ENCODE measurements at places on chromosomes 4 and X.

DNA sequence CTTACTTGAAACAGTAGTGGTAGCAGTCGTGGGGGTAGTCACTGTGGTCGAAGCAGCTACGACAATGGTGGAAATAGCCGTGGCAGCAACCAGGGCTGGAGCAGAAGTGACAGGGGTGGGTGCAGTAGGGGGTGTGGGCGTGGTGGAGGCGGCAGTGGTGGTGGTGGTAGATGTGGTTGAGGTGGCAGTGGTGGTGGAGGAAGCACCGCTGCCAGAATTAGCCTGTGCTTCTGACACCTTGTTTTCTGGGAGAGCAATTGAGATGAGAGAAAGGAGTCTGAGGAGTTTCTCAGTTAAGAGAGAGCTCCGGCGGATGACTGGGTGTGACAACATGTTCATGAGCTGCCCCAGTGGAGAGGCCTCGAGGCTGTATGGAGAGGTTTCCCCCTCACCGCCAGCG lies 113.5 kb upstream of the HSD17B10 start:
- no peak for DNase-seq

- no peak for DNase-seq
Measured at GRCh38 chr4:24599275-24599674, 14.9 kb upstream of the DHX15 start.

- peak; percentile 17 for DNase-seq
Measured at GRCh38 chr4:128287141-128287870, at the start of gene PGRMC2. PGRMC2 (minus strand) TSS chr4:128287813; CDS start chr4:128287790, 23 bp downstream.

DNA sequence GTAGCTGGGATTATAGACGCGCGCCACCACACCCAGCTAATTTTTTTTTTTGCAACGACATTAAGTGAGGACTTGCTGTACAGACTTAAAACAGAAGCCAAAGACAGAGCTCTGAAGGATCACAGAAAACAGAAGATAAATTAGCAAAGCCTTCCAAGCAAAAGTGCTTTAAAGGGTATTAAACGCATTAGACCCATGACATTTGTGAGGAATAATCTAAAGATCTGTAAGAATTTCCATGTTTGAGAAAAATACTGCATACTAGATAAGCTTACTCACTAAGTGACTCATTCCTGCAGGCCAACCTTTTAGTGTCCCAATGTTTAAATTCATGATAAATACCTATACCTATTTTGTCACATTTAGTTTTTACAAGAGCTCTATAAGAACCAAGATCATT lies 27.4 kb downstream of the SMARCA1 start:
- DNase-seq: peak; percentile 28

DNA sequence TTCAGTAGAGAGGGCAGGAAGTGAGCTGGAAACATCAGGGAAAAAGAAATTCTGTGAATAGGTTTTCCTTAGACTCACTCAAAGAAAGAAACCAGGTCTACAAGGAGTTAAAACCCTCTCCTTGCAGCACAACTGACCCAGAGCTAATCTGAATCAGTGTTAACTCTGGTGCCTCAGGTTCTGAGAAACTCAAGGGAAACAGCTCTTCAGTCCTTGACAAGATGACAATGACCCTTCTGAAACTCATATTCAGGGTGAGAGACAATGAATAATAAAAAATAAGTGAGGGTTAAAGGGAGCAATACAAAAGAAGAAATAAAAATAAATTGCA lies 903.6 kb downstream of the STPG2 start:
- no peak for DNase-seq

DNA sequence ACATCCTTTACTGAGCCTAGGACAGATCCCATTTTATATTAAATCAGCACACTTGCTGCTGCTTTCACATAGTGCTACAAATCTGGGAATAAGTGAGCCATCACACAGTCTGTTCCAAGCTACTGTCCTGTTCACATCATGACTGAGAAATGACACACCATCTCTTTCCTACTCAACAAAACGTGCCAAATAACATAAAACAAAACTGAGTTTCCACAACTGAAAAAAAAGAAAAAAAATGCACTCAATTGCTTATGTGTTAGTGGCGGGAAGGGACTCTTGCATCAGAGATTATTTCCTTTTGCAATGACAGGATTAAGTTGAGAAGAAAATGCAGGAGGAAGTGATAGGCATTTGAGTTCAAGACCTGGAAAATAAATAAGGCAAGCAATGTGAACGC lies 109.0 kb downstream of the SHROOM4 start:
- DNase-seq: no peak

GRCh38 chrX:21975812-21976211 lies 35.3 kb downstream of the SMS start:
- DNase-seq: peak; percentile 74

- DNase-seq: no peak
Measured at GRCh38 chr4:38060829-38061431, 100.7 kb downstream of the PTTG2 start.

DNA sequence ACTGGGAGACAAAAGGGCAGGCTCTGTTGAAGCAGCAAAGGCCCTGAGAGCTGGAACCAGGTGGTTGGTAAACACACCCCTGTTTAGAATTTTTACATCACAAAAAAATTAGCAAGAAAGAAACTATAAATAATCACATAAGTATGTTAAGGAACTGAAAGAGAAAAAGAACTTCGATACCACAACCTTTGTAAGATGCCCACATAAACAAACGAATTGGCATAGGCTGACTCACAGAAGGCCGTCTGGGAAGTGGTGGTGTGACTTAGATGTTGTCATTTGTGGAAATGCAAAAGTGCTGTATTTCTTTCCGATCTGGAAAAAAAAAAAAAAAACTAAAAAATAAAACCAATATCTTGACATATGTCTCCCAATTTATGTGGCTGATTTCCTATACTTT lies 235.1 kb downstream of the USP46 start:
- DNase-seq: no peak

- DNase-seq: no peak
Measured at GRCh38 chr4:127623797-127624083, 9.0 kb upstream of the INTU start.

GRCh38 chrX:11447418-11447817 lies 154.2 kb downstream of the AMELX start:
- DNase-seq: no peak

- no peak for DNase-seq
Measured at GRCh38 chr4:166146806-166147540, 273.9 kb downstream of the TLL1 start.

GRCh38 chr4:179415847-179416223 lies 1973.6 kb upstream of the AGA start:
- DNase-seq: no peak

DNA sequence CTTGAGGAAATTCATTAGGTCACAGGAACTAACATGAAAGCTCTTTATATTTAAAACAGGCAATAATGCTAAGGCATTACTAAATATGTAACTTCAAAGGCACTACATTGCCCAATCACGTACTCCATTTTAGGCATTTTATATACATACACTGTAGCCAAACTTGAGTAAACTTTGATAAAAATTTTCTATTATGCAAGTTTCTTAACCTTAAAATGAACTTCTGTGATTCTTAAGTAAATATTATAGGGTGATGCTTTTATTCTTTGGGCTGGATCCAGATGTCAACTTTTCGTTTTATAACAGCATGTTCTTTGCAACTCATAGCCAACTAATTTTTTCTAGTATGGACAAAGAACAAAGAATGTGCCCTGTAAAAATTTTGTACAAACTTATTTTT lies 28.3 kb upstream of the MAP9 start:
- no peak for DNase-seq

GRCh38 chr4:5755161-5755560 lies 44.2 kb downstream of the EVC start:
- no peak for DNase-seq

DNA sequence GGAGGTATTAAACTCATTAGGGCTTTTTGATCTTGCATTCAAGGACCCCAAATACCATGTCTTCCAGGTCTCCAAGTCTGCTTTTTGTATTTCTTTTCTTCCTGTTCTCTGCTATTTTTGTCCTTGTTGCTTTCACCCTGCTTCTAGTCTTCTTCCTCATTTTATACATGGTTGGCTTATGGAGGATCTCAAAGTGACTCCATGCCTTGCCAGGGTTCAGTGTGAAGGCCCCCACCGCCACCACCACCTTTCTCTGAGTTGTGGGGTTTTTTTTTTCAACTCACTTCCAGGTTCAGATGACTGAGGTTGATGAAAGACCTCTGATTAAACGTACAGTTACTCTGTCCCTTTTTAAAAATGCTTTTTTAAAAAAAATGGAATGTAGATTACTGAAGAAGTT lies 96.3 kb downstream of the MAML3 start:
- no peak for DNase-seq

DNA sequence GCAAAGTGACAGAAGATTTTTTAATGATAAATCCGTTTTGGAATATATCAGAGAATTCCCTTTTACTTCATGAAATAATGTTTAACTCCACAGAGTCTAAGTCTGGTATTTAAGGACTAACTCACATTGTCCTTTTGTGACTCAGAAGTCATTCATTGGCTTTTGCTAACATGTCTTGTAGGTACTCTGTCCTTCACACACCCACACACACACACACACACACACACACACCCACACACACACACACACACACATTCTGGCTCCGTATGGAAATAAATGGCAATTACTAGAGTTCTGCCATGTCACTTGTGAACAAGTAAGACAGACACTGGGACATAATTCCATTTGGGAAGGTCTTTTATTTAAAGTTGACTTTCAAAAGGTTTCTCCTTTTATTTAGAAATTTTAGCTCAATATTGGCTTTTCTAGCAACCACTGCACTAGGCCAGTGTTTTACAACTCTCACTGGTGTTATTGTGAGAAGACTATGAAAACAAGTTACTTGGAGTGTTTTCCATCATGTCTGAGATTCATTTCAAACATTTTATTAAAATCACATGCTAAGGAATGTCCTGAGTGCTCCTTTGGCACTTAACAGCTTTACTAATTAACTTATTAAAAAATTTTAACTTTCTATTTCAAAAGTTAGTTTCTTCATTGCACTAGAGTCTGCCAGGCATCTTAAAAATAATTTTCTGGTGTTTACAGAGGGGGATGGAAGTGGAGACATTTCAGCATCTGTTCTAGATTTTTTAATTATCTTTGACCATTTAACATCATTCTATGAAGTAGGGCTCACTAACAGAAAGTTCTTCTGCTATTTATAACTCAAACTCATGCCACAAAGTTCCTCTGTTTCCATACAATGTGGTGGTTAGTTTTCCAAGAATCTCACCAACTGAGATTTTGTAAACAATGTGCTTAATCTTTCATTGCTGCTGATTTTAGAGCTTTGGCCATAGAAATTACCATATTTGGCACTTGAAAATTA lies 240.3 kb upstream of the GPC4 start:
- no peak for DNase-seq

DNA sequence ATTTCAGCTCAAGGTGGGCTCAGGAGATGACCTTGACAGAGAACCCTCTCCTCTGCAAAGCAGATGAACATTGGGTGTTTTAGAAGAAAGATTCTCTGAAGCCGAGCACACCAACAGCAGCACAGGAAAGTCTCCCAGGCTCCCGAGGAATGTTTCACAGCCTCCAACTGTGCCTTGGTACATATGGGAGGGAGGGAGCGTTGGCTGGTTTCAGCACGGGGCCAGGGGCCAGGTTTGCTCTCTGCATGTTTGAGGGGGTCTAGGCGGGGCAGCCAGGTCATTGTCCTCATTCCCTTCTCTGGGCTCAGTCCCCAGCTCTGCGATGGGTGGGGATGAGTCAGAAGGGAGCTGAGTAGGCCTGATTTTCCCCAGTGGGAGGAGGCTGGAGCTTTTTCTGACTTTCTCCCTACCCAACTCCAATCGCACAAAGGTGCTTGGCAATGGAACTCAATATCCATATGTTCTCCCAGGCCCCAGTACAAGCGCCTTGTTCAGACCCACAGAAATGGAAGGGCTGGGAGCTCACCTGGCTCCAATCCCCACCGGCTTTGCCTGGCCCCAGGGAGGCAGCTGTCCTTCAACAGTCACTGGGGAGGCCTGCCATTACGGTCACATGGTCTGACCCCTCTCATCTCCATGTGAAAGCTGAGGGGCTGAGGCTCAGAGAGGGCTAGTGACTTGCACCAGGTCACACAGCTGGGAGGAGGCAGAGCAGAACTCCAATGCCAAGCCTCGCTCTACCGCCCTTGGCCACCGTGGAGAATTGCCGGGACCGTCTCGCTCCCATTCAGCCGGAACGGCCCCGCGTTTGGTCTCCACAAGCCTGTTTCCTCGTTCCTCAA lies 108.4 kb upstream of the AFAP1 start:
- DNase-seq: no peak

GRCh38 chr4:76292730-76293129 lies 13.8 kb upstream of the STBD1 start:
- no peak for DNase-seq

DNA sequence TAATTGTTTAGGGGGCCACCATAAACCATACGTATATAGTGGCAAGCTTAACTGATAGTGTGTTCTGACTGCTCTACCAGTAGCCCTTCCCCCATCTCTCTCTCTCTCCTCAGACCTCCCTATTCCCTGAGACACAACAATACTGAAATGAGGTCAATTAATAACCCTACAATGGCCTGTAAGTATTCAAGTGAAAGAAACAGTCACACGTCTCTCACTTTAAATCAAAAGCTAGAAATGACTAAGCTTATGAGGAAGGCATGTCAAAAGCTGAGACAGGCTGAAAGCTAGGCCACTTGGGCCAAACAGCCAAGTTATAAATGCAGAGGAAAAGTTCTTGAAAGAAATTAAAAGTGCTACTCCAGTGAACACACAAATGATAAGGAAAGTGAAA lies 78.0 kb downstream of the PRDM5 start:
- no peak for DNase-seq

DNA sequence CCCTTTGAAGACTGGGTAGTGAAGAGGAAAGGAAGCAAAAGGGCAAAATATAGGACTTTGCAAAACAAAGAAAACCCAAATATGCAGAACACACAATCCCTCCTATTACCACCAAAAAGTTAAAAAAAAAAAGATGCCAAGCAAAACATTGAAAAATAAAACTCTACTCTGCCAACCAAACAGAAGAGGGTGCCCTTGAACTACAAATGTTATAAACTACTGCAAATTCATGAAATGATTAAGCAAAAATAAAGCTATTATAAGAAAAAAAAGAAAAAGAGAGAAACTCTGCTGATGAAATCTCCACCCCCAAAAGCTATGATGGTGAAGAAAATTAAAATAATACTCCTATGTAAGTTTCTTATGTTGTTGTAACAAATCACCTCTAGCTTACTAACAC lies 168.5 kb upstream of the STK26 start:
- DNase-seq: no peak

GRCh38 chr4:69731847-69732246 lies 28.6 kb downstream of the SULT1B1 start:
- no peak for DNase-seq

GRCh38 chrX:118726887-118727685 lies at the start of gene IL13RA1:
IL13RA1 (plus strand) TSS chrX:118727606; CDS start chrX:118727639, 33 bp downstream.
- peak; percentile 62 for DNase-seq

DNA sequence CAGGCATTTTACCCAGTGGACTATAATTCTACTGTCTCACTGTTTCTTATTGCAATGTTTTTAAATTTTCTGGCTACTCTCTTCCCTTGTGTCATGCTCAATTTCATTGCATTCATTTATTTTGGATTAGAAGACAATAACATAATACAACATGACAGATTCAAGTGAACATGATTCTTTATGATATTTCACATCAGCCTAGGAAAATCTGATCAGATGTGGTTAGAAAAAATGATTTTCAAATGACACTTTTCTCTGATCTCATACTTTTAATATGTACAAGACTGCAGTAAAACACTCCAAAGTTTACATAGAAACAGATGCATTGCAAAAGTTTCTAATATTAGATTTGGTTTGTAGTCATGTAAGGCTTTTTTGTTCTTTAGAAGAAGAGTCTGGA lies 586.0 kb downstream of the ACTRT1 start:
- DNase-seq: no peak

Measured in HFFc6 (cell line).